ENCODE measurements at places on chromosomes 5 and 9.

- no peak for DNase-seq
Observed at GRCh38 chr5:139848508-139849100, 53.0 kb downstream of the PSD2 start.

GRCh38 chr9:104074876-104075275 is 19.2 kb upstream of the SMC2 start:
- no peak for DNase-seq

DNA sequence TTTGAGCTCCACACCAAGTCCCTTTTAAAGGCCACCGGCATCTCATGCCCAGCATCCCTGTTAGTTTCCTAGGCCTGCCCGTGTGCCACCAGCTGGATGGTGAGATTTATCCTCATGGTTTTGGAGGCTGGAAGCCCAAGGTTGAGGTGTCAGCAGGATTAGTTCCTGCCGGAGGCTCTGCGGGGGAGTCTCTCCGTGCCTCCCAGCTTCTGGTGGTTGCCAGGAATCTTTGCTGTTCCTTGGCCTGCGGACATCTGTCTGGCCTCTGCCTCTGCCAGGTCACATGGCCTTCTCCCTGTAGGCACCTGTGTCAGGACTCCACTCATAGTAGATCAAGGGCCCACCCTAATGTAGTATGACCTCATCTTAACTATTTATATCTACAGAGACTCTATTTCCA is 45.4 kb downstream of the JADE2 start:
- no peak for DNase-seq

- peak; percentile 23 for DNase-seq
Observed at GRCh38 chr5:147188200-147189108, 46.4 kb upstream of the STK32A start.

- no peak for DNase-seq
Observed at GRCh38 chr5:80615266-80615914, 39.1 kb upstream of the MSH3 start.

DNA sequence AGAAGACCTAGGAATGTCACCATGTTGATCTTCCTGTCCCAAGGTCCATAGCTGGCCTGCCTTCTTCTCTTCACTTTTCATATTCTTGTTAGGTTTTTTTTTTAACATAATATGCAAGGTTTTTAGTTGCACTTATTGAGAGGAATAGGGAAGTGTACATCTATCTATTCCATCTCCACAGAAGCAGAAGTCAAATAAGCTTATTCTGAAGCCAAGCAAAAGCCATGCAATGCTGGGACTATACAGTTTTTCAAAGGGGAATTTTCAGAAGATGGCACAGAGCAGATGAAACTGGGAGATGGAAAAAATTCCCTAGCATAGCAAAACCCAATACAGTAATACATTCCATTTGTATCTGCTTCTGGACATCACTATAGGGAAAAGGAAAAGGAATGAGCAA is 447.6 kb downstream of the GADD45G start:
- no peak for DNase-seq

DNA sequence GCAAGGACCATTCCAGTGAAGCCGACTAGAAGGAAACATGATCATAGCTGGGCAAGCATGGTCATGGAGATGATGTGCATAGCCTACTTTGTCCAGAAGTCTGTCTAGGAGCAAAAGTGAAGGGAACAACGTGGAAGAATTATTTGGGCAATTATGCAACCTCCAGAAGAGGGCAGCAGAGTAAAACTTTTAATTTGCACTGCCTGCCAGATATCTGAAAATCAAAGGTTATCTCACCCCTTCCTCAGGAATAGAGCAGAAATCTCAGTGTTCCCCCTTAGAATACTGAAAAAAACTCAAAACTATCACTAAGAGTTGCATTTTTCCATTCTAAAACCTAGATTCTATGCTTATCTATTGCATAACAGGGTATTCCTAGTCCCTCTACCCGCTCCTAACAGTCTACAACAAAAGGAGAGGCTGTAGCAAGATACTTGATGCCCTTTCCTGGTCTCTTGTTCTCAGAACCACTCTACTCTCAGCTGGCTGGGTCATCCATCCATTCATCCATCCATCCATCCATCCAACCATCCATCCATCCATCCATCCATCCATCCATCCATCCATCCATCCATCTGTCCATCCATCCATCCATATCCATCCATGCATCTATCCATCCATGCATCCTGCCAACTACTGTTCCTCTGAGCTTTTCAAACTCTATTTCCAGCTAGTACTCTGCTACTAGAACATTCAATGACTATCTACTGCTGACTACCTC is 8.4 kb upstream of the SETD9 start:
- peak; percentile 28 for DNase-seq

- no peak for DNase-seq
Observed at GRCh38 chr5:133261993-133262392, 210.2 kb downstream of the HSPA4 start.

DNA sequence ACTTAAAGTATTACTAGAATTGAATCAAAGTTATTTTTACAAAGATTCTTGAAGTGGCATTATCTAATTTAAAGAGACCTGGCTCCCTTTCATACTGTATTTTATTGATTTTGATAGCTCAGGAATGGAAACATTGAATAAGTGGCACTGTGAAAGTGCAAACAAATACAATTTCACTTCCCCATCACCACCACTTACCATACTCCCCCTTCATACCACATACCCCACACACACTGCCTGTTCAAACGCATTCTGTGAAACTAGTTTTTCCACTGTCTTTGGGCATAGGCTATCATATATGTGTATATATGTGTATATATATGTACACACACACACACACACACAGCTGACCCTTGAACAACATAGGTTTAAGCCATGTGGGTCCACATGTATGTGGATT is 62.1 kb upstream of the ATG10 start:
- DNase-seq: no peak

- no peak for DNase-seq
Observed at GRCh38 chr9:7258688-7259396, 501.1 kb downstream of the KDM4C start.

GRCh38 chr5:3417376-3417943 is 178.2 kb upstream of the IRX1 start:
- DNase-seq: no peak

DNA sequence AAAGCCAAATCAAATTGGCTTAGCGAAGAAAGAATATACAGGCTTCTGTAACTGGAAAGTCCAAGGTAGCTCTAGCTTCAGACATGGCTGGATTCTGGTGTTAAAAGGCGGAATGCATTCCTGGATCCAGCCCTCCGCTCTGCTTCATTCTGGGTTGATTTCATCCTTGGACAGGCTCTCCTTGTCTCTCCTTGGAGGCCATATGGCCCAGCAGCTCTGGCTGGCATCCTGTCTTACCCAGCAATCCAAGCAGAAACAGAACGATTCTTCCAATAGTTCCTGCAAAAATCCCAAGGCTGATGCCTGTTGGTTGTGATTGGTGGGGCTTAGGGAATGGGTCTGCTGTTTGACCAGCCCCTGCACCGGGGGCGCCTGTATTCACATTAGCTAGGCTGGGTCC is 37.0 kb upstream of the SAP30L start:
- no peak for DNase-seq

- no peak for DNase-seq
Observed at GRCh38 chr9:126435105-126435504, 108.5 kb downstream of the MVB12B start.

DNA sequence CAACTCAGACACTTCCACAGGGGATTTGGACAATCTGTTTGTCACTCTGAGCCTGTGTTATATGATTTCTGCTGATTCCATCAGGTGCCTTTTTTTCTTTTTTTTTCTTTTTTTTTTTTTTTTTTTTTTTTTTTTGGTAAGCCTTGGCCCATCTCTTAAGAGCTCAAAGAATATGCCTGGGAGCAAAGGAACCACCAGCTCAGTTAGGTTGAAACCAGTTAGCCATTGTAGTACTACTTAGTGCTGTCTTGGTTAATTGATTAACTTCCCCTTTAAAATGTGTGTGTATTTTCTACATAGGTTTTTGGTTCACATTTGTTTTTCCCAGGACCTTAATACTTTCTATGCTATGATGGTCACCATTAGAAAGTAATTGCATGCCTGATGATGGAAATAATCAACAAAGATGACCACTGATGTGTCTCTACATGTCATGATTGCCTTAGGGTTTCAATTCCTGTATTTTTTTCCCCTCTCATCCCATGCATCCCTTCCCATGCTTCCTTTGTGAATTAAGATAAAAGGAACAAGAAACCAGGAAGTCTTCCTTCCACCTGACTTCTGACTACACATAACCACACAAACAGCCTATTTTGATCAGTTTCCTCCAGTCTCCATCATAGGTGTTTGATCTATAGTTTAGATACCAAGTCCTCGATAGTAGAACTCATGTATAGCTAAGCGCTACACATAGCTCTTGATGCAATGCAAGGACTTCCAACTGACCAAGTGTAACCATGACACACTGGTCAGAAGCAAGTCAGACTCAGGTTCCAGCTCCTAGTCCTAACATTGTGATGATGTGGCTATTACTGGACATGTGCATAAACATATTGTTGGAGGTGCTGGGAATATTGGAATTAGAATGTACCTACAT is 306.1 kb downstream of the EFNA5 start:
- DNase-seq: no peak

GRCh38 chr5:112915831-112916230 is 6.2 kb downstream of the REEP5 start:
- no peak for DNase-seq

DNA sequence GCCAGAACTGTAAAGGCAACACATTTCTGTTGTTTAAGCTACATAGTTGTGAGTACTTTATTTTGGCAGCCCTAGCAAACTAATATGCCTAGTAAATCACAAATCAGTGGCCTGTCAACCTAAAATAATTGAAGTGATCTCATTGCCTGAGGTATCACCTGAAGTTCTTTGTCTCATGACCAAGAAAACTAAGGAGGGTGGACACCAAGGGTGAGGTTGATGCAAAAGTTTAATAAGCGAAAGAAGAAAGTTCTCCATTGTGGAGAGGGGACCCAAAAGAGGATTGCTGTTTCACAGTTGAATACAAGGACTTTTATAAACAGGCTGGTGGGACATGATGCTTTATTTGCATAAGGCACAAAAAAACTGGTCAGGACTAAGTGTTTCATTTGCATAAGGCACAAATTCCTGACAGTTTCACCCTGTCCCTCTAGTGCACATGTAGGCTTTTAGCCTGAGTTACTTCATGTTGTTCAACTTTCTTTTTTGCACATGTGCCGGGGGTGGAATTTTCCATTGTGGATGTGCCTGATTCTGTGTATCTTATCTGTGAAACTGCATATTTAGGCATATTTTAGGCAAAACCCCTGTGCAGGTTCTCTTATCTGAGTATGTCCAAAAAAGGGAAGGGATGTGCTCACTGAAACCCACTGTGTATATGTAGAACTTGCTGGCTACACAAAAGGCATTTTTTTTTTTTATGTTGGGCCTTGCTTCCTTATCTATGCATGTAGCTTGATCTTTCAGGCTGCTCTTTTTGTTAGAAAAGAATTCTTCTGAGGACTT is 108.6 kb upstream of the RAI14 start:
- DNase-seq: no peak

GRCh38 chr5:104266161-104266560 is 703.6 kb upstream of the NUDT12 start:
- DNase-seq: no peak

DNA sequence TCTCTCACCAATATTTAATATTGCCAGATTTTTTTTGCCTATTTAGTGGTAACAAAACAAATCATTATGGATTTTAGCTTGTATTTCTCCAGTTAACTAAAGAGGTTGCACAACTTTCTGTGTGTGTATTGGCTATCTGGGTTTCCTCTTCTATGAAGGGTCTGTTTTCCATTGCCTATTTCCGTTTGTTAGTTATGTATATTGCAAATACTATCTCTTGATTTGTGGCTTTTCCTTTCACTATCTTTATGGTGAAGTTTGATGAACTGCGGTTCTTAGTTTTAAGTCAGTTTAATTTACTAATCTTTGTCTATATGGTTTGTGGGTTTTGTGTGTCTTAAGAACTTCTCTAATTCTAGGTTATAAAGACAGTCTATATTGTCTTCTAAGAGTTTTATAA is 136.3 kb downstream of the CEP120 start:
- DNase-seq: no peak

DNA sequence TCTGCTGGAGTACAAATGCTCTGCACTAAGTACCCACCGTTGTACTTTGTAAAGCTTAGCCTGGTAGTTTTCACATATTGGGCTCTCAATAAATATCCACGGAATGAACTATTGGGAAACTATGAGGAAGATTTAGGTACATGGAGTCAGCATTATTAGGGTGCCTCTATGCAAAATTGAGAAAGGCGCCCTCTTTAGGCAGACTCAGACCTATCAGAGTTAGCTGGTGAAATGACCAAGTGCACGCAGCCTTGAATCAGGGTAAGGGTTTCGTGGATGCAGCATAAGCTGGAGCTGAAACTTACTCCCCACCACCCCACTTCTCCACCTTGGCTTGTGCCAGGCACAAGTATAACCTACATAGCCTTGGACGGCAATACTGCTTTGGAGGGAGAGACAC is 1178.8 kb upstream of the DMAC1 start:
- DNase-seq: no peak

GRCh38 chr5:73497497-73498056 is 665 bp upstream of the BTF3 start:
- DNase-seq: no peak

- DNase-seq: no peak
Observed at GRCh38 chr5:133728475-133728874, 116.1 kb upstream of the FSTL4 start.

GRCh38 chr5:65704621-65705239 is 17.2 kb downstream of the SGTB start:
- no peak for DNase-seq

GRCh38 chr5:58797021-58797420 is 214.1 kb downstream of the RAB3C start:
- no peak for DNase-seq

DNA sequence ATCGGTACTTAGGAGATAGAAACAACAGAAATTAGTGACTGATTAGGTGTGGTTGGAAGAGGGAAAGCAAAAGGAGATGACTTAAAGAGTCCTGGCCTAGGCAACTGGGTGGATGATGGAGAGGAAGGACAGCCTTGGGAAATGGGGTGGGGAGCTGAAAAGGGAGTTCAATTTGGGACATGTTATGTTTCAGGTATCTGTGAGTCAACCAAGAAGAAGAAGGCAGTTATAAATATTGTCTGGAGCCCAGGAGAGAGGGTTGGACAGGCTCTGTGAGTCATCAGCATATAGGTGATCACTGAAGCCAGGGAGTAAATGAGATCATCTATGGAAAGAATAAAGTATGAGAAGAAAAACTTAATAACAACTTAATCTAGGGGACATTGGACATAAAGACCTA is 357.7 kb downstream of the NPR3 start:
- DNase-seq: no peak

DNA sequence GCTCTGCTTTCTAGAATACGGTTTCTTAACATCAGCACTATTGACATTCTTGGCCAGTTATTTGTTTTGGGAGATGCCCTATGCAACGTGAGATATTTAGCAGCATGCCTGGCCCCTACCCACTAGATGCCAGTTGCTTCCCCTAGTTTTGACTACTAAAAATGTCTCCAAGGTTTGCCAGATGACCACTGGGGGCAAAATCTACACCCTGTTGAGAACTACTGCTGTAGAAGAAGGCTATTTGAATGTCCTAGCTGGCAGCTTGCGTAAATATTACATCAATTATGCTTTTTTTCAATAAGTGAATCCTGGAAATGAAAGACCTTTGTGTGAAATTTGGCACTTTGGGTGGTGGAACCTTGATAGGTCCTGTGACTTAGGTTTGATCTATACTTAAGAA is 5.0 kb downstream of the NCBP1 start:
- no peak for DNase-seq

All from NCI-H526 treated with DMSO at 0.1 percent for 48 hours (cell line).